C1 segment of cervical spinal cord (tissue), 14 donors: ENCODE measurements at places on chromosomes 16 and 17.
A peak's percentile ranks its signal among the peaks of the same experiment; 100 is the strongest.

DNA sequence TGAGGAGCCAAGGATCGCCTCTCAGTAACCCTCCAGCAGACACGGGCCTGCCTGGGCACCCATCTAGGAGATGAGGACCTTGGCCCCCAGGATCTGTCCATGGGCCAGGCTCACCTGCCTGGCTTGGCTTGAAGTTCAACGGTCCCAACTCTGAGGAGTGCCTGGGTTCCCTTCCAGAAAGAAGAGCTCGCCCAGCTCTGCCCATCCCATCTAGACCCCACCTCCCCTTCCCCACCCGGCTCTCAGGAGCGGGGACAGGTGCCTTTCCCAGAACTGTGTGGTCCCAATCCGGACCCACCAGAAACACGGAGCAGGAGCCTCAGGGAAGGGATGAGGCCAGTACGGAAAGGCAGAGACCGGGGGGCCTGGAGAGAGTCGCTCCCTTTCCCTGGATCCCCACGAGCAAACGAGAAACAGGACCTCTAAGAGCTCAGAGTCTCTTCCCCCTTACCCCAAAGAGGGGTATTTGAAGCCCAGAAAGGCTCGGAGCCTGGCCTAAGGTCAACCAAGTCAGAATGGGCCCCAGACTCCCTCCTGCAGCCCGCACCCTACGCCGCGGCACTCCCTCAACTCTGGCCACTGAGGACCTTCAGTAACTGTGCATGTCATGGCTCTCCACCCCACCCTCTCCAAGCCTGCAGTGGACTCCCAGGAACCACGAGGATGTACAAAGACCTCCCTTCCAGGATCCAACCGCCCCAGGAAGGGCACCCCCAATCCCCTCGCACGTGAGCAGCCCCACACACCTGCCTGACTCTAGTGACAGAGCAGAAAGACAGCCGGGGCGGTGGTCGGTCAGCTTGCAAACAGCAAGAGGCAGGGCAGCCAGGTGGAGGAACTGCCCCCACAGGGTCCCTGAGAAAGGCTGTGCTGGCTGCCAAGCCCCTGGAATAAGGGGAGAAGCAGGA lies 5.4 kb downstream of the CLUH start:
- DNase-seq = no peak

DNA sequence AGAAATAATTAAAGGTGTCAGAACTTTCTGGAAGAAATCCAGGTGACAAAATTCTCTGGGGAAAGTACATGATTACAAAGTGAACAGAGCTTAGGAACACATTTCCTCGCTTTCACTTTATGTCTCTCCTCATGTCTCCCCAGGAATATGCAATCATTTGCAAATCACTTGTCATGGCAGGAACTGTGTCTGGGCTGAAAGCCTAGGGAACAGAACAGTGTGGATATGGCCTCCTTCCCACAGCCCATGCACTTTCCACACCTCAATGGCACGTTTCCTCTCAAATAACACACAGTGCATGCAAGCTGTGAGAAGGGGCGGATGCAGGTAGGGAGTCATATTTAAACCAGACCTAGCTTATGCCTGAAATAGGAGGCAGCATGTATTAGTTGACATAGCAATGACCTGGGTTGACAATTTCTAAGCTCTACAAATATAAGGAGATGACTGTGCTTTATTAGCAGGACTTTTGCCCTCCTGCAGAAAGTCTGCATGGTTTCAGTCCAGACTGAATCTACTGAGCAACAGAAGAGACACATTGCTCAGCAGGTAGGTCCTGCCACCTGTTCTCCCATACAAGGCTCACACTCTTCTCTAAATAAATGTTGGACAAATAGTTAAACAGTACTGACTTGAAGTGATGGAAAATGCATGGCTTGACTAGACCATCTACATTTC lies 236.0 kb upstream of the ELAC2 start:
- DNase-seq = no peak

DNA sequence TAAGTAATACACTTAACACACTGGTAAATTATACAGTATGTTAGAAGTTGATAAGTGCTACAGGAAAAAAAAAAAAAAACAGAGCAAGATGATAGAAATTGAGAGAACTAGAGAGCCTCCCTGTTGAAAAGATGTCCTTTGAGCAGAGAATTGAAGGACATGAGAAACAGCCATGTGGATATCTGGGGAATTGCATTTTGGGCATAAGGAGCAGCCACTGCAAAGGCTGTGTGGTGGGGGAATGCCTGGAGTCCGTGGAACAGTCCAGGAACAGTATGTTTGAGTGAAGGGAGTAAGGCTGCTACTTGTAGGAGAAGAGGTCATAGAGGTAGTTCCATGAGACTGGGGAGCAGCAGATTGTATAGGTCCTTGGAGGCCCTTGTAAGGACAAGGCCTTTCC lies 178.4 kb downstream of the FTO start:
- no peak for DNase-seq

DNA sequence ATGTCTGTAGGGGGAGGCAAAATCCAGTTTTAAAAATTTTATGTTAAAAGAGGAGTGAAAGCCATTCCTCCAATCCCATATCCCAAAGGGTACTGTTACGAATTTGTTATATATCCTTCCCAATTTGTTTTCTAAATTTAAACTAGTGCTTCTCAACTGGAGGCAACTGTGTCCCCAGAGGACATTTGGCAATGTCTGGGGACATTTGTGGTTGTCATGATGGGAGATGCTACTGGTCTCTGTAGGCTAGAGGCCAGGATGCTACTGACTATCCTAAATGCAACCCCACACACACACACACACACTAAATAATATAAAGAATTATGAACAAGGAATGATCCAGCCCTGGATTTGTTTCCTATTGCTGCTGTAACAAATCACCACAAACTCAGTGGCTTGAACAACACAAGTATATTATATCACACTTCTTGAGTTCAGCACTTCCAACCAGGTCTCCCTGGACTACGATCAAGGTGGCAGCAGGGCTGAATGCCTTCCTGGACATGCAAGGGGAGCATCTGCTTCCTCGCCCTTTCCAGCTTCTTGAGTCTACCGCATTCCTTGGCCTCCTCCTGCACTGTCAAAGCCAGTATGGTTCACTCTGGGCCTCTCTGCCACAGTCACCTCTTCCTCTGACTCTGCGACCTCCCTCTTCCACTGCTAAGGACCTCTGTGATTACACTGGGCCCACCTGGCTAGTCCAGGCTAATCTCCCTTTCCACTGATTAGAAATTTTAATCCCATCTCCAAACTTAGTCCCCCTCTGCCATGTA lies 30.1 kb downstream of the ARHGAP17 start:
- DNase-seq = no peak

DNA sequence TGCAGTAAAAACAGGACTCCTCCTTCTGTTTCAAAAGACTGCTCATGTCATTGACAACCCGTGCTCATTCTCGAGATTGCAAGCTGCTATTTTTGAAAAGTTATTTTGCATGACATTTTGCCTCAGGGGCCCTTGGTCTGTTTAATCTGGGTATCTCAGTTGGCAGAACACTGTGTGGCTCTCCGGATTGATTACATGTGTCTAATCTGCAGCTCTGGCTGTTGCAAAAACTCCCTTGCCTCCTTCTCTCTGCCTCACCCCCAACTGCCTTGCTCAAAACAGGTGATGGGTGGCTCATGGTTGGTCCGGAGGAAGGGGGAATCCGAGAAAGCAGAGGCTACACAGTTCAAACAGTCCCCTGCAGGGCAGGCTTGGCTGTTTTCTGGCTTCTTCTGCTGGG lies 25.3 kb downstream of the GINS3 start:
- no peak for DNase-seq

DNA sequence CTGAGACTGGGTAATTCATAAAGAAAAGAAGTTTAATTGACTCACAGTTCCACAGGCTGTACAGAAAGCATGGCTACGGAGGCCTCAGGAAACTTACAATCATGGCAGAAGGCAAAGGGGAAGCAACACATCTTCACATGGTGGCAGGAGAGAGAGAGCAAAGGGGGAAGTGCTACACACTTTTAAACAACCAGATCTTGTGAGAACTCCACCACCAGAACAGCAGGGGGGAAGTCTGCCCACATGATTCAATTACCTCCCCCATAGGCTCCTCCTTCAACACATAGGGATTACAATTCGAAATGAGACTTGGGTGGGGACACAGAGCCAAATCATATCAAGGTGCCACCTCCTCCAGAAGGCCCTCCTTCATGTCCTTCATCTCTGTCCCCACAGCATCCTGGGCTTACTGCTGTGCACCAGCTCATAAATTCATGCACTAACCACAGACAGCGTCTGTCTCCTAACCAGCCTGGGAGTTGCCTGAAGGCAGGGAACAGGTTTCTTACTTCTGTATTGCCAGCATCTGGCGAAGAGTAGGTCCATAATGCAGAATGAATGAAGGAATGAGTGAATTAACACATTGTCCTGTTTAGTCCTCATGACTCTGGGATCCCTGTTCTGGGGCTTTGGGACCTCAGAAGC lies 74.4 kb downstream of the WSB1 start:
- no peak for DNase-seq

- DNase-seq = no peak
These were observed 36.8 kb downstream of the CHD9 start for GRCh38 chr16:53091466-53092211.

DNA sequence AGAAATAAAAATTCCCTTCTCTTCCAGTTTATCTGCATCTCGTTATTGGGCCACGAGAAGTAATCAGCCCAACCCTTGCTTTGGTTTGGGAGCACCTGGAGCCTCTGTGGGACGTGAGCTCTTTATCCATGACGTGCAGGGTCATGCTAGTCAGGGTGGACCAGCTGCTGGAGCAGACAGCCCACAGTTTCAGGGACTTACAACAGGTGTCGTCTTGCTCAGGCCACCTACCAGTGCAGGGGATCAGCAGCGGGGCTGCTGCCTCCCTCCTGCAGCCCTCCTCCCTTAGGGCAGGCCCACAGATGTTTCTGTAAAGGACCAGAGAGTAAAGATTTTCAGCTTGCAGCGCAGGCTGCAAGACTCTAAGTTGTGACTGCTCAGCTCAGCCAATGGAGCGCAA lies 16.9 kb downstream of the ADAD2 start:
- DNase-seq = no peak

DNA sequence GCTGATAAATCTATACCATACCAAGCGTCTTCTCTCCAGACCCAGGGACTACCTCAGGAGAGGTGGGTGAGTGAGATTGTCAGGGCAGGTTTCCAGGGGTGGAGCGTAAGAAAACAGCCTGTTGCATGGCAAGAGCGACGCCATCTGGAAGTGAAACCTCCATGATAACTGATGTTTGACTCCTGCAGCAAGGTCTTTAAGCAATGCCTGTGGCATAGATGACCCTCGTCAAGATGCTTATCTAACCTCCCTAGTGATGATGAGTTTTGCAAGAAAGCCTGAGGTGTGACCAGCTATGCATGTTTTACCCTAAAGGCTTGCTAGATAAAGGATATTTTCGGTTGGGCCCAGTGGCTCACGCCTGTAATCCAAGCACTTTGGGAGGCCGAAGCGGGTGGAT lies 71.6 kb downstream of the GSG1L start:
- no peak for DNase-seq

- DNase-seq = no peak
These were observed 65.6 kb downstream of the SEC14L1 start for GRCh38 chr17:77206158-77206956.

- DNase-seq = no peak
These were observed 654 bp upstream of the SCNN1B start for GRCh38 chr16:23301251-23302044.

- DNase-seq = no peak
These were observed 26.6 kb upstream of the ST6GALNAC1 start for GRCh38 chr17:76670020-76670717.

- no peak for DNase-seq
These were observed 83.9 kb downstream of the SHISA6 start for GRCh38 chr17:11324846-11325420.

GRCh38 chr17:8151641-8152111 lies 528 bp downstream of the PER1 start:
- DNase-seq = peak; percentile 79

- peak; percentile 61 for DNase-seq
These were observed 701 bp downstream of the JMJD6 start for GRCh38 chr17:76725580-76726230.
